ENCODE measurements at places on chromosomes 4 and X.

- DNase-seq: no peak
Observed at GRCh38 chr4:111802191-111802590, 343.1 kb upstream of the FAM241A start.

DNA sequence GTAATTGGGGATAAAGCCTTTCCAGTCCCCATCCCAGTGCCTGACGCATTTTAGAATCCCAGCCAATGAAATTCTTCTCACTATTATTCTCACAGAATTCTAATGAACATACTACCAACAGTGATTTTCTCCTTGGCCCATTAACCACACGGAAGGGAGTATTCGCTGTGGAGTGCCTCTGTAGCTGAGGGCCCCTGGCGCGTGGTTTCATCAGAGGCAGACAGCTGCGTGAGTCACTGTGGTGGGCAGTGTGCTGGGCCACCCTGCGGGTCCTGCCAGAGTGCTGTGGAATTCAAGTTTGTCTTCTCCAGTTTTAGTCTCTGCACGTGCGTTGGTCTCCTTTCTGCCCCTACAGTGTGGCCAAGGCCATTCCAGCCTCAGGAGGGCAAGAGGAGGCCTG lies 335.4 kb upstream of the FAT1 start:
- DNase-seq: no peak

- DNase-seq: no peak
Observed at GRCh38 chr4:107333518-107333917, 297.4 kb upstream of the DKK2 start.

DNA sequence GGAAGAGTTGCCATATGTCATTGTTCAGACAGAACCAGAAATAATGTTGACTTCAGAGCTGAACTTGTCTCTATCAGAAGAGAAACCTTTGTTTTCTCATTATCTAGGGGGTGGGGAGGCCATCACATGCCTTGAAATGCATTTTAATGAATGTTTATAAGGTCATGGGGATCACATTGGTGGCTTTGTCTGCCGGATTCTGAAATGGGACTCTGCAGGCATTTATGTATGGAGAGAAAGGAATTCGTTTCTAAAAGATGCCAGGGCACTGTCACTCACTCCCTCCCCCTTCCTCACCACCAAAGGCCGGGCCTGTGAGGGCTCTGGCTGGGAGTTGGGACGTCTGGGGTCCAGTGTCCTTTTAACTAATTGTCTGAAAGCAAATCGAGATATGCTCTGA lies 102.2 kb downstream of the MAMLD1 start:
- DNase-seq: no peak

DNA sequence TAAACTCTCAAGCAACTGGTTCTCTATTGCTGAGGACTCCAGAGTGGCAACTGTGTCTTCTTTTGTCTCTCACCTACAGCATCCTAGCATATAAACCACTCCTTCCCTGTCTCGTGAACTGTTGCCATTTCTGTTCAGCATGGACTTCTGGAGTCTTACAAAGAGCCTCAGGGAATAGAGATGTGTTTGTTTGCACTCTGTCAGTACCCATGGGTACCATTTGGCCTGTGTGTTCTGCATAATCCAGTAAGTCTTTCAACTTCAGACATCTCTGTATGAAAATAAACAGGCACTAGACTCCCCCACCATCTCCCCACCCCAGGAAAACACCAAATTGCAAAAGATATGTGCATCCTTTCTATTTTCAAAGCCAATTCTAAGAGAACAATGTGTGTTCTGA lies 1351.6 kb upstream of the PABPC4L start:
- DNase-seq: no peak

DNA sequence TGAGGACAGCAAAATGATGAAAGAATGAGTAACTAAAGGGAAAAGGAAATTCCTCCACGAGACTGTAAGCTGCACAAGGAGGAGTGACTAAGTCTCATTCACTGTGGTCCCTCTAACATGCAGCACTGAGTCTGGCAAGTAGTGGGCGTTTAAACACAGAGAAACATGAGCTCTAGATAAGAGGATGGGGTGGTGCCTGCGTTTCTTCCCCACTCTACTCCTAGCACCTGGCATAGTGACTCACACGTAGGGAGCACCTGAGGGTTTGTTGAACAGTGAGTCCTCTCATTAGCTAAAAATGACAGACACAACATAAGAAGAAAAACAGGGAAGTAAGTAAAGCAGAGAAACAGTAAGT lies 105.8 kb upstream of the CBR4 start:
- no peak for DNase-seq

DNA sequence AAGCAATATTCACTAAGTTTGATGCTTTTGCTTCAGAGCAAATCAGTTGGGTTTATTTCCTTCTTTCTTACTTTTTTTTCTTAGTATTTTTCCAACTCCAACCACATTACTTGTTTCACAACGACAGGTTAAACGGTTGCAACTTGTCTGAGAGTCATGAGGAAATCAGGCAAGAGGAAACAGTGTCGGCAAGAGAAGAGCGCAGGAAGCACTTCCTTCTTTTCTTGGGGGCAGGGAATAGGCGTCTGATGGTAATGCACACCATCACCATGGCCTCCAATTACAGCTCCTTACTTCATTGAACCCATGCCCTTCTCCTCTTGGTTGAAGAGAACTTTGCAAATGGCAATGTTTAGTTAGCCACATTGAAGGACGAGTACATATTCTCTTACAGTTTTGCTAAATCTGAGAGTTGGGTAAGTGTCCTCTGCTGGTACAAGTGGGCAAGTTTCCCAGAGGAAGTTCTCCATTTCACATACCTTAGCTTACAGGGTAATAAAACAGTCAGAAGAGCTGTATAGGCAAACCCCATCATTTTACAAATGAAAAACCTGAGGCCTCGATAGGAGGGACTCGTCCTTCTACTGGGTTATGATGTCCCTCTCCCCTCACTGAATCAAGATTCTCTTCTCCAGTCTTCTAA lies 8.3 kb upstream of the CXCL8 start:
- no peak for DNase-seq

DNA sequence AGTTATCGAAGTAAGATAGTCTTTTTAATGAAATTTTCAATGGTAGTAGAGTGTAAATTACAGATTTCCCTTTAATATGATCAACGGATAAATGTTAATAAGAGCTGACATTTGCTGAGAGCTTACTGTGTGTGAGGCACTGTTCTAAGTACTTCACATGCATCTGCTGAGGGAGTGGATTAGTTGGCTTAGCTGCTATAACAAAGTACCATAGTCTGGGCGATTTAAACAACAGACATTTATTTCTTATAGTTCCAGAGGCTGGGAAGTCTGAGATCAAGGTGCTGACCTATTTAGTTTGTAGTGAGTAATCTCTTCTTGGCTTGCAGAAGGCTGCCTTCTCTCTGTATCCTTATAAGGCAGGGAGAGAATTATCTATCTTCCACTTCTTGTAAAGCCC lies 174.3 kb downstream of the CEP135 start:
- no peak for DNase-seq

- DNase-seq: no peak
Observed at GRCh38 chr4:165380805-165381204, 2.0 kb downstream of the CPE start.

DNA sequence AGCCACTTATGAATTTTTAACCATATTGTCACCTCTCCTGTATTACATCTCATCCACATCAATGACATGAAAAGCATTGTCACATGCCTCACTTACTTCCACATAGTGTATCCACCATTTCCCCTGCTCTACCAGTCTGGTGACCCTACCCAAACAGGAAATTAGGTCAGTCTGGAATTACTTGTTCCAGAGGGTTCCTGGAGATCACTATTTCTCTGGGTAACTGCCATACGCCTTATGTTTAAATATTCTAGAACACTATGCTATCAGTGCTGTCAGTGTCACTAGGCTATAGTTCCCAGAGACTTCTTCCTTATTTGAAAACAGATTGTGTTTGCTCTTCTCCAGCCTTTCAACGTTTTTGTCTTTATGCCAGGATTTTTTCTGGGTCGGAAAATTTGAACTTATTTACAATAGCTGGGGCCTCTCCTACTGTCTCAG lies 15.0 kb downstream of the SRPX2 start:
- DNase-seq: no peak

- peak; percentile 32 for DNase-seq
Observed at GRCh38 chrX:10833299-10834169, 213.1 kb upstream of the MID1 start.

- no peak for DNase-seq
Observed at GRCh38 chr4:126890383-126890782, 742.4 kb upstream of the INTU start.

- DNase-seq: no peak
Observed at GRCh38 chrX:22012051-22012450, 20.1 kb upstream of the PHEX start.

GRCh38 chr4:47469951-47470350 lies 6.4 kb upstream of the COMMD8 start:
- no peak for DNase-seq

GRCh38 chrX:9144701-9145241 lies 110.8 kb upstream of the FAM9B start:
- DNase-seq: no peak

- no peak for DNase-seq
Observed at GRCh38 chrX:46251755-46252154, 293.5 kb downstream of the ZNF674 start.

DNA sequence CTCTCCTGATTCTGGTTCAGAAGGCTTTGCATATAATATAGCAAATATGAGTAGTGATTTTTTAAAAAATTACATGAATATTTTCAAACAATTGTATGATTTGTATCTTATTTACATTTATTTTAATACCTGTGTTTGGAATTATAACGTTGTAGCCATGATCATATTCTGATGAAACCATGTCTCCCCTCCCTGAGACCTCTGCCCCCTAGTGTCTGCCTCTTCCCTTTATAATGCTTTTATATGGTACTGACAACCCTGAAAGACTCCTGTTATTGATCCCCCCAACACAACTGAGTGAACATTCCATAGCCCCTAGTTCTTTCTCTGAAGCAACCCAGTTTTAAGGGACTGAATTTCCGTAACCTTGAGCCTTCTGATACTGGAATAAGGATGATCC lies 187.4 kb downstream of the SOX3 start:
- no peak for DNase-seq

All from liver (tissue), 10 donors.